ENCODE measurements at places on chromosomes 6 and 20.

GRCh38 chr6:43220439-43220951 lies 8.8 kb downstream of the DNPH1 start:
- DNase-seq = no peak

DNA sequence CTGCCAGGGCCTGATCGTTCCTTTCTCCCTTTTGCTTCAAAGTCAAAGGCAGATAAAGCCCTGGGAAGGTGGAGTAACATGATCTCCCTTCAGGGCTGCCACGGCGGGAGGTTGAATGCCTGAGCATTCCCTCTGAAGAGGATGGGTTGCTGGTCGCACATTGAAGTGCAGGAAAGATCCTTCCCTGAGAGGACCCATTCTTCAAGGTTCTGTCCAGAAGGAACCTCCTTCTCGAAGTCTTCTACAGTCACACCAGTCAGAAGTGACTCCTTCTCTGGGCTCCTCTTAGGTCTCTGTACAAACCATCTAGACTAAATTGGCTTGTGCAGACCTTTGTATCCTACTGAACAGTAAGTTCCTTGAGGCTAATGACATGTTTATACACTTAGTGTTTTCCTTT lies 192.6 kb upstream of the VGLL2 start:
- DNase-seq = no peak

DNA sequence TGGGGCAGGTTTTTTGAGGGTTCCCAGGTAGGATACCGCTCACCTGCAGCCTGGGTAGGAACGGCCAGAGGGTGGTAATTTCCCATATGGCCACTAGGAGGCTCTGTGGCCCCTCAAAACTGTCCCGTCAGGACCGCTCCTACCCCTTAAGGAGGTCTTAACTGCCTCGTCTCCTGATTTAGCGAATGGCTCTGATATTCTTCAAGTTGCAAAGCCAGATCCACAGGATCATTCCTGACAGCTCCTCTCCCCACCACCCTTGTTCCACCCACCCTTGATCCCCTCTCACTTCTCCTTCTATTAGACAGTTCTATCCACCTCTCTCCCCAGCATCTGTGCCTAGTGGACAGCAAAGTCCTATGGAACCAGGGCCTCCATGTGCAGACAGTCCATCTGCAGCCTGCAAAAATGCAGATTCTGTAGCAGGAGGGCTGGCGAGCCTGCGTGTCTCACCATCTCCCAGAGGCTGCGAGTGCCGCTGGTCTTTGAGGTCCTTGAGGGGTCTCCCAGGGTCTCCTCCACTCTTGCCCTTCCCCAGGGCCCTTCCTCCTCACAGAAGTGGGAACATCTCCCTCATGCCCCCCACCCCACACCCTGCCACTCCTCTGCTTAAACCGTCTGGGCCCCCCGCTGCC lies 34.3 kb upstream of the ZBP1 start:
- peak; percentile 25 for DNase-seq

- DNase-seq = no peak
Observed at GRCh38 chr20:11452326-11452725, 465.4 kb upstream of the BTBD3 start.

DNA sequence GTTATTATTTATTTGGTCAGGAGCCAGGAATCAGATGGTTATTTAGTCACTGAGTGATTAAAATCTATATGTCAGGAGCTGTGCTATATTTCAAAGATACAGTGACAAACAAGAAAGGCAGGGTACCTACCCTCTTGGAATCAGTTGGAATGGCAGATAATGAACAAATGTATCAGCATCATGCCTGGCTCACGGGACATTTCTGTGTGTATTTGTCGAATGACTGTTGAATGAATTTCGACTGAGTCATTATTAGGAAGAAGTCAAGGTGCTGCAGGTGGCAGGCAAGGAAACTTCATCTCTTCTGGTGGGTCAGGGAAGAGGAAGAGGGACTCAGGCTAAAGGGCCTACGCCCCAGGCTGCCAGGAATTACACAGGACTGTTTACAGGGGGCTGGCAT lies 13.6 kb downstream of the PKIG start:
- DNase-seq = no peak

GRCh38 chr6:52416629-52417151 lies 3.5 kb upstream of the EFHC1 start:
- no peak for DNase-seq

GRCh38 chr6:151351146-151351700 lies 40.1 kb downstream of the ZBTB2 start:
- no peak for DNase-seq

- no peak for DNase-seq
Observed at GRCh38 chr6:7960848-7961247, 50.3 kb upstream of the TXNDC5 start.

- DNase-seq = no peak
Observed at GRCh38 chr20:22303523-22303922, 280.8 kb downstream of the FOXA2 start.

DNA sequence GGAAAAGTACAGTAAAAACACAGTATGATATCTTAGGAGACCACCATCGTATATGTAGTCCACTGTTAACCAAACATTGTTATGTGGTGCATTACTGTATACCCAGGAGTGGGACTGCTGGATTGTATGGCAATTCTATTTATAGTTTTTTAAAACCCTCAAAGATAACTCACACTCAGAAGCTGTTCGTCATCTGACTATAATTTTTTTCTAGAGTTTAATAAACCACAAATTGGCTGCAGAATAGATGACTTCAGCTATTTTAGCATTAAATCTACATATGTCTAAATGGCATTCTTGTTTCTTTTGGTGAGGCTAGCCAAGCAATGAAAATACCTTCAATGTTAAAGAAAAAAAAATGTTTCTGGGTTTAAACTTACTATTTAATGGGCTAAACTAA lies 134.2 kb upstream of the BMP5 start:
- DNase-seq = no peak

- no peak for DNase-seq
Observed at GRCh38 chr6:168190646-168191443, 111.8 kb upstream of the FRMD1 start.

DNA sequence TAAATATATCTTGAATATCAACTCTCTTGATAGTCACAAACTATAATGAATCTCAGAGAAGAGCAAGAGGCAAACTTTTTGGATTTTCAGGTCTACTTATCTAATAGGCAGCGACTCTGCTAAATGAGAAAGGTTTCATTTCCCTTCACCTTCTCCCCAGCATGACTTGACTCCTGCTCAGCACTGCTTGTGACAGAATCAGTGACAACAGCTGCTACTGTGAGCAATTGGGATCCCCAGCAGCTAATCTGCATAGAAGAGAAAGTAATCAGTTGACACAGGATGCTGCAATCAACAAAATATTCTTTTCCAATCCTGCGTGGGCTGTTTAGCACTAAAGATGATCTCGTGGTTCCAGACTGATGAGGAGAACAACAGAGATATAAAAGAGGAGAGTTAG lies 205.5 kb downstream of the MMUT start:
- no peak for DNase-seq

DNA sequence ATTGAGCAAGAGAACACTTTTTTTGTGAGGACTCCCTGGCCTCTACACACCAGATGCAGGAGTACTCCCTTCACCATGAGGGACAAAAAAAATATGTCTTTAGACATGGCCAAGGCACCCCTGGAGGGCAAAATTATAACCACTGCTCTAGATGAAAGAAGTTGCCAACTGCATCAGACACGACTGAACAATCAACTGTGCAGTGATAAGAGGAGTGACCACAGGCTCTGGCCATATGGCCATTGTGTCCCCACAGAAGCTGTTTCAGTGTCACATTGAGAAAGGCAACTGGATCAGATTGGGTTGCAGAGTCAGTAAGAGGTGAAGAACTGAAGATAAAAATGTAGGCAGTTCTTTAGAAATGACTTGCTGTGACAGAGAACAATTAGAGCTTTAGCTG lies 85.7 kb downstream of the C6orf118 start:
- DNase-seq = no peak

DNA sequence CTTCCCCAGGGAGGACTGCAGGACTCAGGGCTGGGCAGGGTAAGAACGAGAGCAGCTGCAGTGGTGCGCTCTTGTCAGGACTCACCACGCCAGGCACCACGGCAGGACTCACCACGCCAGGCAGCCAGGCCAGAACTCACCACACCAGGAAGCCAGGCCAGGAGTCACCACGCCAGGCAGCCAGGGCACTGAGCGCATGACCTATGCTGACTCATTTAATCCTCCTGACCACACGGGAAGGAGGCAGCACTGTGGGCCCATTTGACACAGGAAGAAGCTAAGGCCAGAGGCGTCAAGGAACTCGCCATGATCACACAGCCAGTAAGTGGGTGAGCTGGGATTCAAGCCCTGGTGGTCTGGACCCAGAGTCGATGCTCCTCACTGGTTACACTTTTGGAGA lies 189.3 kb downstream of the PREX1 start:
- no peak for DNase-seq

DNA sequence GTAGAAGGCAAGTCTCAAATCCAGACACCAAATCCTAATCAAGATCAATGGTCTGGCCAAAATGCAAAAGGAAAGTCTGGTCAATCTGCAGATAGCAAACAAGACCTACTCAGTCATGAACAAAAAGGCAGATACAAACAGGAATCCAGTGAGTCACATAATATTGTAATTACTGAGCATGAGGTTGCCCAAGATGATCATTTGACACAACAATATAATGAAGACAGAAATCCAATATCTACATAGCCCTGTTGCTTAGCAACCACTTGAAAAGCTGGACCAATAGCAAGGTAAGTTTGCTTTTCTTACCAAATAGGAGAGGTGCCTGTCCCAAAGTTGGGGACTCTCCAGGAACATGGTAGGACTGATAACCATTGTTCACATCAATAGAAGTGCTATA lies 2.0 kb downstream of the SEMG2 start:
- no peak for DNase-seq

DNA sequence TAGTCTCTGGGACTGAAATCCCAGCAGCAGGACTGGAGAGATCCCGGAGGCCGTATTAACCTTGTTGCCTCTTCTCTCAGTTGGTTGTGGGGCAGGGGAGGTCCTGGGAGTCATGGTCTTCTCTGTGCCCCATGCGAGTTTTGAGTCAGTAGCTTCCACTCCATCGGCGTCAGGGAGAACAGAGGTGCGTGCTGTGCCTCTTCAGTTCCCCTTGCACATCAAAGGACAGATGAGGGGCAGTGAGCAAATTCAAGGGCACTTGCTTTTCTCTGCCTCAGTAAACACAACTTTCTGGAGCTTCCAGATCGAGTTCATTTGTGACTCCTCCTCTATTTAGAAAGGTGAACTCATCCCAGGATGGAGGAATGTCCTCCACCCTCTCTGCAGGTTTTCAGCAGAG lies 48.6 kb downstream of the MOCS1 start:
- no peak for DNase-seq

DNA sequence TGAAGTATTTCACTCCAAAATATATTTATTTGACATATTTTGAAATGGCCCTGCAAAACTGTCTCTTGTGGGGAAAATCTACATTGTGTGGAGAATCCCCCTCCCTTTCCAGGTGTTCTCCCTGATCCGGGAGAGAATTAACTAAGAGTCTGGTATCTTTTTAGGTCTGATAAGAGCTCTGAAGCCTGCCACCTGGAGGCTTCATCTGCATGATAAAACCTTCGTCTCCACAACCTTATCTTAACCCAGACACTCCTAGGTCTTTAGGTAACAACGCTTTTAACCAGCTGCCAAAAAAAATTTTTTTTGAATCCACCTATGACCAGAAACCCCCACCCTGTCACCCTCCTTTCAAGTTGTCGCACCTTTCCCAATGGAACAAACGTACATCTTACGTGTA lies 43.0 kb downstream of the FAM184A start:
- no peak for DNase-seq

- no peak for DNase-seq
Observed at GRCh38 chr20:61950641-61951071, 115.0 kb downstream of the TAF4 start.

DNA sequence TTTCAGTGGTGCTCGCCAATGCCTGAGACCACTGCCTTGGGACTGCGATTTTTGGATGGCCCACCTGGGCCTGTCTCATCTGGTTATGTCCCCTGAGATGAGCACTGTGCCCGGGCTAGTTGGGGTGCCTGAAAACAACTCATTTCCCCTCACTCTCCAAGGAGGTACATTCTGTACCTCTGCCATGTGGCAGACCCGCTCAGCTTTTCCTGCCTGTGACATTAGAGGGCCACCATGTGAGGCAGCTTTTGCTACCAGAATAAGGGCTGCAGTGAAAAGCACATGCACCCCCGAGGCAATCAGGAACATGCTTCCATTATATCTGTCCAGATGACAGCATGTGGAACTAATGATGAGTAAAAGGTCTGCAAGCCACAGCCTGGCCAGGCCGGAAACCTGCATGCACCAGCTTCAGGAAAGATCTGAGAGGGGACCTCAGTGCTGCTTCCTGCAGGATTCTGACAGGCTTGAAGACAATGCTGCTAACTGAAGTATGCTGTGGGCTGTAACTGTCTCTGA lies 11.3 kb upstream of the SRSF6 start:
- no peak for DNase-seq

- no peak for DNase-seq
Observed at GRCh38 chr6:136963259-136963658, 41.2 kb downstream of the SLC35D3 start.

DNA sequence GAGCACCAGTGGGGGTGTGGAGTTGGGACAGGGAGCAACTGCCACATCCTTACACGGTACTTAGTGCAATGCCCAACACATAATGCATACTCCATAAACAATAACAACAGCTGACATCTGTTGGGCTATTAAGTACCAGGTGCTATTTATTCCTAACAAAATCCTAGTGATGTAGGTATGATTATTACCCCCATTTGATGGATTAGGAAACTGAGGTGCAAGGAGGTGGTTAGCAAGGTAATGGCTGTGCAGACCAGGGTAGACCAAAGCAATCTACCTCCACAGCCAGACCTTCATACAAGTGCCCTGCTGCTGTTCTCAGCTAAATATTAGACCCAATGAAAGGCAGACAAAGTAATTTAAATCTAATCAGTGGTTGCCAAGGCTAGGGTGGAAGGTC lies 36.8 kb downstream of the SLC13A3 start:
- no peak for DNase-seq

DNA sequence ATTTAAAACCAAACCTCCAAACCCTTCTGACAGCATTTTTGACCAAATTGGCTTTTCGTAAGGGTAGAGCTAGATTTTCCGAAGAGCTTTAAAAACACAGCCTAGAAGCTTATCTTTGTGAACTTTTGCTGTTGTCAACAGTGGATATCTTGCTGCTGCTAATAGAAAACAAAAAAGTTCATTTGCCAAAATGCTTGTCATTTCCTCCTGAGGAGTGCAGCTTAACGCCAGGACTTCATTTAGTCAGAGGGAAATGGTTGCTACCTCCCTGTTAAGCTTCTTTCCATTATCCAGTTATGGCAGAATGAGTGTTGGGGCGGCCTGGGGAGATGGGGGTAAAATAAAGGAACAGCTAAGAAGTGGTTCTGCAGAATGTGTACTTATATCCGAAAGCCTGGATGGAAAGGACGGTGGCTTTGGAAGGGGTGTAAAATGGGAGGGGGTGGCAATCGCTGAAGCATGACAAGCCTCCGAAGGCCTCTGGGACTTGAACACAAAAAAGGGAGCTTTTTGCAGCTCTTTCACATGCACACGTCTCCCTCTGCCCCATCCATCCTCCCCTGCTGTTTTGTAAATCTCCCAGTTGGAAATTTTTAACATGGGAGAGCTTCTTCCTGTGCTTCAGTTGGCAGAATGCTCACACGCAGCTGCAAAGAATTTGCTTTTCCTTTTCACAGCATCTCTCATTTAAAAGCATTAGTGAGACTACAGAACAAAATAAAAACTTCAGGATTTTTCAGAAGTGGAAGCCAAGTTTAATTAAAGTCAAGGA lies 22.5 kb downstream of the JARID2 start:
- no peak for DNase-seq

- DNase-seq = no peak
Observed at GRCh38 chr6:72559555-72559954, 62.3 kb upstream of the KCNQ5 start.

All from stimulated activated CD8-positive, alpha-beta memory T cell treated with anti-CD3 and anti-CD28 coated beads, Interleukin-4, amount 100 ng/mL, for 1 hour (primary cell).